ENCODE measurements at places on chromosomes 1 and 21.
A peak's percentile ranks its signal among the peaks of the same experiment; 100 is the strongest.

DNA sequence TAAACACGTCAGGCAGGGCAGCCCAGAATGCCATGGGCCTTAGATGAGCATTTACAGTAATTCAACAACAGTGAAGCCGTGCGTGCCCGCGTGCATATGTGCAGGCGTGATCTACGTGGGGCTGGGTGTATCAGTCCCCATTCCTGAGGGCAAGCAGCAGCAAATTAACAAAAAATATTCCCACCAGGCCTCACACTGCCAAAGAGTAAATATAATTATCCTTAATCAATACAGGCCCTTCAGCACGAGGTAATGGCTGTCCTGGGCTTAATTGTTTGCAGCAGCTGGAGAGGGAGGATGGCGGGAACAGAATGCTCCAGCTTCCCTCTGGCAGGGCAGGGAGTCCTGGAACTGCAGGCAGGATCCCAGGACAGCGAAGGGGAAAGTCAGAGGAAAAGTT is 91.8 kb downstream of the DDX20 start:
- no peak for DNase-seq

DNA sequence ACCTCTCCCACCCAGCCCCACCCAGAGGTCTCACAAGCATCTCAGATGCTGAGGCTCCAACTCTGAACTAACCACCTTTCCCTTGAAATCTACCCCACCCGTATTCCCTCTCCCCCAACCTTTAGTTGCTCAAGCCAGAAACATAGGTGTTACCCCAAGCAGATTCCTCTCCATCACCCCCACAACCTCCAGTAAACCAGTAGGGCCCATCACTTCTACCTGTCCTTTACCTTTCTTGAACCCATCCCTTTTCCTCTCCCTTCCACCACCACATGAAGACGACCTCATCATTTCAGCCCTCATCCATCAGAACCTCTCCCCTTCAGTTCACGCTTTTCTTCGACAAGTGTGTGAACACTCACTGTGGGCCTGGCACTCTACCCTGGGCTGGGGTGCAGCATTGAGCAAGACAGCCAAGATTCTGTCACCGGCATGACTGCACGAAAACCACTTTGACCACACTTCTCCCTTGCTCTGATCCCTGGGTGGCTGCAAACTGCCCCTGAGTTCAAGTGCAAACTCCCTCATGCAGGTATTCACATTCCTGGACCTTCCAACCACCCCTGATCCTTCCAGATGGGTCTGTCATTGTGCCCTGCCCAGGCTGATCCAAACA is 65.5 kb upstream of the LAPTM5 start:
- DNase-seq, result no peak

- no peak for DNase-seq
Measured at GRCh38 chr1:83839566-83840173, 159.3 kb downstream of the TTLL7 start.

- no peak for DNase-seq
Measured at GRCh38 chr1:85563139-85563538, 17.4 kb upstream of the CCN1 start.

DNA sequence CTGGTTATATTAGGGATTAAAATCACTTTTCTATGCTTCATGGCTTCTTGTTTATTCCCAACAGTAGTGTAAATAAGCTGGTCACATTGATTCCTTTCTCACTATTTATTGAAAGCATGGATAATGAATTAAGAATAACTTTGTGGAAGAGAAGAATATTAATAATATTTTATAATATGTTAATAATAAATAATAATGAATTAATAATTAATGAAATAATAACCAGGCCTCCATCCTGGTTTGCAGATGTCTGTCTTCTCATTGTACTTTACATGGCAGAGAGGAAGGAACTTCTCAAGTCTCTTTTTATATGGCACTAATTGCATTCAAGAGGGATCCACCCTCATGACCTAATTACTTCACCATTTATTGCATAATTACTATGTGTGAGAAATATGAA is 473.5 kb downstream of the PTPRC start:
- no peak for DNase-seq

GRCh38 chr1:153842006-153842471 is 66.8 kb downstream of the SLC27A3 start:
- DNase-seq, result no peak

DNA sequence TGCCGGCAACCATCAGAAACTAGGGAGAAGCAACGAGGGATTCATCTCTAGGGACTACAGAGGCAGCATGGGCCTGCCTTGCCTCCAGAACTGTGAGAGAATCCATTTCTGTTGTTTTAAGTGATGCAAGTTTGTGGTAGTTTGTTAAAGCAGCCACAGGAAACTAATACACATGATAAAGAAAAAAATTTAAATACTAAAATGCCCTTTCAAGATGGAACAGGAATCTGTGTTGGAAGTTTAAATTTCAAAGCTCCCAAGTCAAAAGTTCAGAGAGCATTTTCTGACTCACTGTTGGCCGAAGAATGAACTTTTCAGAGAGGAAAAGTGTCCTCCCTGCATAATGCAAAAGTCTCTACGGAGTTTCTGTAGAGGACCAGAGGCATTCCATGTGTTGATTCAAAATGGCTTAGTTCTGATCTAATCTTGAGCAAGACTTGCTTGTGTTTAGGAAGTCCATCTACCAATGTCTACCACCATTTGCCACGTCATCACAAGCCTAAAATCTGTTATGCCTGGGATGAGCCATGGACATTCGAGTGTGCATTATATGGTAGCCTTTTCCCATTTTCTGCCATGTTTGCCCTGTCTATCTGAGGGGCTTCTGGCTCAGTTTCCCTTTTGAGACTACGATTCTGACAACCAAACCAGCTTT is 22.4 kb upstream of the ARHGAP29 start:
- no peak for DNase-seq

DNA sequence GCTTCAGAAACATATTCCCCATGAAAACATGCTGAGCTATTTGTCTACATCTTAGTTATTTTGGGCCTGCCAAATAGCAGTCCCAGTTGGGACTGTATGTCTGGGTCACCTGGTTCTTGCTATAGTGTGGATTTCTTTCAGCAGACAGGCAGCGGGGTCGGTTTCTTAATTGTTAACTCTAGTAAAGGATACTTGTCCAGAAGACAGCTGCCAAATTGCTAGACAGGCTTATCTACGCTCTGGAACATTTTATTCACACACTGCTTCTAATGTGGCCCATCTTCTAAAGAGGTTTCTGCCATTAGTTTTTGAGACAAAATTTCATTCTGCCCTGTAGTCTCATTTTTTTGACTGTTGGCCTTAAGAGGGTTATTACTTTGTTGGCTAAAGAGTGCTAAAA is 217.9 kb downstream of the RWDD3 start:
- no peak for DNase-seq

DNA sequence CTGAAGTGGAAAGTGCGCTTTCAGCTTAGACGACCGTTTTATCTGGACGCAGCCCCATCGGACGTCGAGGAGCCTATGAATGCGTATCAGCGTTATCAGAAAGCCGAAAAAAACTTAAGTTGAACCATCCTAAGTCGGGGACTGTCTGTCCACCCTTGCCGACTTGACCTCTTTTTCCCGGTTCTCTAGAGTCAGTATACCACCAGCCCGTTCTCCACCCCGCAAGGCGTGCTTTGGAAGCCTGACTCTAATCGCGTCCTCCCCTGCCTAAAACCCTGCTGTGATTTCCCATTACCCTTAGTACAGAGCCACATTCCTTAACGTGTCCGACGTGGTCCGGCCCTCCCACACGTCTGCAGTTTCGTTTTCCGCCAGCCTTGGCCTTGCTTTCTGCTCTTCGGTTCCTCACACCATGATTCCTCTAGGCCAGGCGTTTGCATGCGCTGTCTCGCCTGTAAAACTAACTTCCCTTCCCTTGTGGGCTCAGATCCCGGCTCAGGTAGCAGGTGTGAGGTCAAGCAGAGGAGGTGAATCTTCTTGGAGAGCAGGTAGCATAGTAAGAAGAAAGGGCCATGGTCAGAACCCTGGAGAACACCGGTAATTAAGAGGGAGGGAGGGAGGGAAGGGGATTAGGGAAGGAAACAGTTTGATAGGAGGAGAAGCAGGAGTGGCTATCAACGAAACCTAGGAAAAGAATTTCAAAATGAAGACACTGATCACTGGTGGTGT is 865 bp downstream of the ADPRS start:
- no peak for DNase-seq

- peak; percentile 13 for DNase-seq
Measured at GRCh38 chr21:41511858-41512257, 3.9 kb upstream of the TMPRSS2 start.

- DNase-seq, result no peak
Measured at GRCh38 chr1:65243491-65243890, 65.9 kb upstream of the DNAJC6 start.

GRCh38 chr1:87642581-87643221 is 314.0 kb downstream of the LMO4 start:
- DNase-seq, result no peak

DNA sequence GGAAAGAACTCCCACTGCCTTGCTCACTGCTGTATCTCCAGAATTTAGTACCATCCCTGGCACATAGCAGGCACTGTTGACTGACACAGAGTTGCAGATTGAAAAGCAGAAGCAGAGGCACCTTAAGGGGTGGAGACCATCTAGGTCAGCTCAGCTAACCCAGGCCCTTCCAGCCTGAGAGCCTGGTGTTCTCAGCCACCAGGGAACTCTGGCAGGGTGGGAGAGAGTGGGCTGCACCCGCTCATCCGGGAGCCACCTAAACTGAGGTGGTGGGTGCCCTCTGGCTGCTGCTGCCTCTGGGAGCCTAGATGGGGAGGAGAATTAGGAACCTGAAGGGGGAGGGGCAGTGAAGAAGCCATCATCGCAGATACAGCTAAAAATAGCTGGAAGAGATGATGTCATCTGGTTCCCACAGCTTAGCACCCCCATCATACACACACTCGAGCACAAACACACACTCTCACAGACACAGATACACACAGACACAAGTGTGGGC is 1.5 kb upstream of the TSPAN1 start:
- peak; percentile 95 for DNase-seq

GRCh38 chr1:115454837-115455511 is 116.9 kb upstream of the NGF start:
- DNase-seq, result no peak

GRCh38 chr1:9351654-9352271 is 59.1 kb downstream of the SPSB1 start:
- DNase-seq, result no peak

GRCh38 chr1:43981135-43981491 is 2.1 kb downstream of the B4GALT2 start:
- no peak for DNase-seq

GRCh38 chr1:63835128-63835527 is 61.3 kb downstream of the ROR1 start:
- peak; percentile 22 for DNase-seq

GRCh38 chr1:205616563-205617293 is 15.1 kb downstream of the ELK4 start:
- no peak for DNase-seq

GRCh38 chr1:233364026-233364425 is 36.5 kb downstream of the MAP3K21 start:
- no peak for DNase-seq

- no peak for DNase-seq
Measured at GRCh38 chr1:196393742-196394141, 214.5 kb downstream of the KCNT2 start.

DNA sequence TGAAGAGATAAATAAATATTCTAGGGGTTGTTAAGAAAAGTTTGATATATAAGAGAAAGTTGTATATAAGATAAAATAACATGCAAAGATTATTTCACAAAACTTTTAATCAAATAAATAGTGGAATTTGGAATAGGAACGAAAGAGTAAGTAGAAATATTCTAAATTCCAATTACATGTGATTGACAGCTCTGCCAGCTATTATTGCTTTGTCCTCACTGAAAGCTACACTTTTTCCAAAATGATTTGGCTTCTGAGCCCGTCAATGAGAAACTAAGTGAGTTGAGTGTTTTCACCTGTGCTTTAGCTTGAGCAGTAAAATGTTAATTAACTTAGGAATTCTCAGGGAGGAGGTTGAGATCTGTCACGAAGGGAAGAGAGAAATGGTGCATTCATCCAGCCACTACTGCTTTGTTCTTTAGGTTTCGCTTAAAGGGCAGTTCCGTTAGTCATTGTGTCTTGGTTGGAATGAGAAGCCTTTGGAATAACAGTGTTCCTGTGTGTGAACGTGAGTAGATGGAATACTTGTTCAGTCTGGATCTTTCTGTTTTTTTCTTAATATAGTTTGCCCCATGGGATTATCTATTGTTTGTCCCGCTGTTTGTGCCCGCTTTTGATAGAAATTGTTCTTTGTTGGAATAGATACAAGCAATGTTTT is 63.3 kb upstream of the CR1L start:
- DNase-seq, result no peak

GRCh38 chr21:21226472-21226871 is 228.3 kb downstream of the NCAM2 start:
- no peak for DNase-seq

DNA sequence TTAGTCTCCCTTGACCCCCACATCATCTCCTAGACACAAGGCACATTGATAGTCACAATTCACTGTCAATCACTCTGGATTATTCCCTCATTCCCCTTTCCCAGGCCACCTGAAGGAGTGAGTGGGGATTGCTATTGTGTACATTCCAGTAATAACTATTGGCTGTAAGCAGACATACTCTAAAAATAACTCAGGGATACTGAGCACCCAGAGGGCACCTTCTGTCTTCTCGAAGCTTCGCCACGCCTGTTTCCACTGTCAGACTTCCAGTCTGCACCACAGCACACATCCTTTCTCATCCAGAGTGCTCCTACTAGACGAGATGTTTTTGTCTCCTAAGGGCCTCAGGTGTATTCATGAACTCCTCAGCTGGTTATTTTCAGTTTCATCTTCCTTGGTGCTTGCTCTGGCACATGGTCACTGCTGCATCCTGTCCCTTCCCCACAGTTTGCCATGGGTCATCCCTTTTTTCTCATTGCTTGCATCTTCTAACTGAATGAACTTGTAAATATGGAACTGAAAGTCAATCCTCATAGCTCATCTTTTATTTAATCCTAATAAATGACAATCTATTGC is 848 bp upstream of the APOBEC4 start:
- DNase-seq, result no peak

- no peak for DNase-seq
Measured at GRCh38 chr1:6206520-6206855, 569 bp downstream of the RNF207 start.

GRCh38 chr1:61079898-61080336 is 2.4 kb upstream of the NFIA start:
- DNase-seq, result peak; percentile 84

GRCh38 chr1:100299521-100300222 is 33.7 kb downstream of the RTCA start:
- no peak for DNase-seq

DNA sequence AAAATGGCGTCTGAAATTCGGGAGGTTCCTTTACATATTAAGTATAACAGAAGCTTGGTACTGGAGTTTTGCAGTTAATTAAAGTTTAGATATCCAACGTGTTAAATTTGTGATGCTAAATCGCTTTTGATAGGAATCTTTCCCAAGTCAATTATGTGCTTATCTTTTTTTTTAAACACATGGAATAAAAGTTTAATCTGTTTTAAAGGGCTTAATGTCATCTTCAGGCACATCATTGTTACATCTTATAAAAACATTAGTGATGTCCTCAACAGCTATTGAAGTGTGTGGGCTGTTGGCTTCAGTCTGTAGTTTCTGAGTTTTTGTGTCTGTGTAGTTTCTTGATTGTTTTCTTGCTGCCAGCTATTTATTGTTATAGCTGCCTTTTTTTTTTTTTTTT is 5.3 kb downstream of the FMN2 start:
- no peak for DNase-seq

- DNase-seq, result no peak
Measured at GRCh38 chr1:95384567-95384966, 150.6 kb downstream of the RWDD3 start.

GRCh38 chr1:42463921-42464320 is 835 bp downstream of the CCDC30 start:
- DNase-seq, result no peak

GRCh38 chr21:45335151-45335760 is 47.6 kb upstream of the POFUT2 start:
- DNase-seq, result no peak

All from cerebellar cortex (tissue), 1 donor.